T-helper 1 cell (primary cell): ENCODE measurements at places on chromosomes 11 and 22.

DNA sequence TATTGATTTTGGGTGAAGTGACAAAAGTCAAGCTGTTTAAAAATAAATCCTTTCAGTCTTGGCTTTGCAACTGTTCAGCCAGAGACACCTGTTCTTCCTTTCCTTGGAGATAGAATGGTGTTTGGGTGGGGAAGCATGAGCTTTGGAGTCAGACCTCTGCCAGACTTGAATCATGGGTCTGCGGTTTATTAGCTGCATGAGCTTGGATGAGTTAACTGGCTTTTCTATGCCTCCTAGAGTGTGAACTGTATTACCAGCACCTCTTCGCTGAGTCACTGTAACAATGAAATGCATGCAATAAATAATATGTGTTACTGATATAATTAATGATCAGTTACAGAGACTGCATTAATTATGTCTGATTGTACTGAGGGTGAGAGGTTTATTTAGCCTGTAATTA lies 13.5 kb upstream of the MYEOV start:
- DNase-seq = no peak

DNA sequence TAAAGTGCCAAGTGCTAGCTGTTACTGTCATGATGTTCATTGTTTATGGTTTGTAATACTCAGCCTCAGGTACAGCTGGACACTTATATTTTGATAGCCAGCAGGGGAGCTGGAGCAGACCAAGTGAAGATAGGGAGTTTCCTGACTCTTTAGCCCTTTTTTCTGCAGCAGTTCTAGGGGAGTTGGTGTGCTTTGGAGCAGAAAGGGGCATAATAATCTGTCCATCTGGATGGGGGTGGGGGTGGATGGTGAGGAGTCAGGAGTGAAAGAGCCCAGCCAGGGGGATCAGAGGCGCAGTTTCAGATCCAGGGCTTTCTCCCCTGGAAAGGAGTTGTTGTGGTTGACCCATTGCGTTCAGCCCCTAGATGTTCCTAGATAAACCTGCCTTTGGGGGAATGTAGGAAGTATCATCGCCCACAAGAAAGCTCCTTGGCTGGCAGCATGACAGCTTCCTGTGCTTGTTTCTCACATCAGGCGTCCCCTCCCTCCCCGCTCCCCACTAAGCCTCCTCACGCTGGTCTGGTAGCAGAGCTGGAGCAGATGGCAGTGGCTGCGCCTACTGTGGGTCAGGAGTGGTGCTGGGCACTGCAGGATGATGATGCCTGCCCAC lies 41.9 kb downstream of the MED15 start:
- peak; percentile 50 for DNase-seq

- DNase-seq = no peak
Measured at GRCh38 chr22:38125038-38125610, 14.6 kb upstream of the BAIAP2L2 start.

GRCh38 chr11:91407842-91408241 lies 816.8 kb upstream of the FAT3 start:
- DNase-seq = no peak

DNA sequence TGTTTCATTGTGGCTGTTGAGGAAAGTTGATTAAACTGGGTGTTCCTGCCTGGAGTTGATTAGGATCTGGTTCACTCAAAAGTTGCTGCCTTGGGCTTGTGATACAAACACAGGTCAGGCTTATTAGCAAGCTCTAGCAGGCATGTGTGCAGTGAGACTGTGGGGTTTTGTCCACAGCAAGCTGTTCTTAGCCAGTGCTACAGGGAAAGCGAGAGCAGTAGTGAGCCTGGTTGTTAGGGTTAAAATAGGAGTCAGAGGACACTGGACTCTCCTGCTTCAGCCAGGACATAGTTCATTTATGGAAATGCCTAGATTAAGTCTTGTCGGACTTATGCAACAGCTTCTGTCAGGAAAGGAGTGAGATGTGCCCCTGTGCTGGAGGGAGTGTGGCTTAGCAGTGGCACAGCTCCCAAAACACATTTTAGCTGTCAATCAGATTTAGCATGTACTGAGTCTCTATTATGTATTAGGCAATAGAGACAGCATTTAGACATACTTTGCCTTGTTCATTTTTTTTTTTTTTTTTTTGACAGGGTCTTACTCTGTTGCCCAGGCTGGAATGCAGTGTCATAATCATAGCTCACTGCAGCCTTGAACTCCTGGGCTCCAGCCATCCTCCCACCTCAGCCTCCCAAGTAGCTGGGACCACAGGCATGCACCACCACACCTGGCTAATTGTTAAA lies 8.7 kb downstream of the SNRPD3 start:
- DNase-seq = no peak

GRCh38 chr11:132670921-132671675 lies 861.2 kb downstream of the OPCML start:
- DNase-seq = no peak

DNA sequence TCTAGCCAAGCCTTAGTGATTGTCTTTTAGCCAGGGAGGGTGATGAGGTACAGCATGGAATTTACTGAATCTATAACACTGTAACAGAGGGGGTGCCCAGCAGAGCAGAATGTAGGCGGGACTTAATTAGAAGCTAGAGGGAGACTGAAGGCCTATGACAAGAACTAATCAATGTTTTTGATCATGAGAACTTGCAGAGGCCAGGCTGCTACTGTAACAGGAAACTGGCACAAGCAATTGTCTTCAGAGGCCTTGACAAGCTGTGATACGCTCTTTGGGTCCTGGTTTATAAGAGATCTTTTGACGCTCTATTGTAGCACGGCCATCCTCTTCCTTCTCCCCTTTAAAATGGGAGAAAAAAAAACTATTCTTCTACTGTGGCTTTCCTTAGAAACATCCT lies 1297.3 kb downstream of the JRKL start:
- no peak for DNase-seq

- DNase-seq = no peak
Measured at GRCh38 chr11:57085611-57086010, 96.1 kb upstream of the LRRC55 start.

- DNase-seq = no peak
Measured at GRCh38 chr11:6328321-6328720, 8.0 kb upstream of the CAVIN3 start.

GRCh38 chr11:128457874-128458273 lies 129.5 kb downstream of the ETS1 start:
- no peak for DNase-seq

- DNase-seq = no peak
Measured at GRCh38 chr11:22584976-22585375, 40.6 kb downstream of the FANCF start.

DNA sequence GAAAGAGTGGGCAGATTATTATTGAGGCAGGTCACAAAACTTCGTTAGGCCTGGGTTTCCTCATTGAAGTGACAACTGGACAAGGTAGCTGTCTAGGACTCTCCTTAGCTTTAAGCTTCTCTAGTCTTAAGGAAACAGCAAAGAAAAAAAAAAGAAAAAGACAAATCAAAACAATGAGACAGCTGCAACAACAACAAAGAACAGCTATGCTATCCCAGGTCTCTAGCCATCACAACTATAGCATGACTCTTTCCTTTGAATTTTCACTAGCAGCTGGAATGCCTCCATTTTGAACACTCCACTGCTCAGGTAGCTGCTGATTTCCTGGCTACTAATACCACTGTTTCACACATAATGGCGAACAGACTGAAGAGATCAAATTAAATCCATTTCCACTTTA lies 302.4 kb upstream of the SORL1-AS1 start:
- DNase-seq = no peak

GRCh38 chr11:121321614-121322243 lies 29.2 kb downstream of the SC5D start:
- peak; percentile 15 for DNase-seq

DNA sequence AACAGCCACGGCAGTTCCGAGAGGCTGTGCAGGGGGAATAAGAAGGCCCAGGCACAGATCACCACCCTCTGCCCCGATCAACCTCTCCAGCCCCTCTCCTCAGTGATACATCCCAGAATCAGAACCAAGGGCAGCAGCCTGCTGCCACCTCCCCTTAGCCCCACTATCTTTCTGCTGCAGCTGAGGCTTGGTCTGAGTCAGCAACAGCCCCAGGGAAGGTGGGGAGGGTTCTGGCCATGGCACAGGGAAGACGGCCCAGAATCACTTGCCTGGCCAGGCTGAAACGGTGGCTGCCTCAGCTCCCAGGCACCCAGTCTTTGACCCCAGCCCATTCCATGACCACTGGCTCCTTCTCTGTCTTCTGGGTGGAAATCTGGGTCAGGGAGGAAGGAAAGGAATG lies 2.3 kb downstream of the CHID1 start:
- no peak for DNase-seq
